ENCODE measurements at places on chromosomes 16 and 17.

GRCh38 chr17:30372755-30373154 is 6.0 kb upstream of the CPD start:
- no peak for DNase-seq

DNA sequence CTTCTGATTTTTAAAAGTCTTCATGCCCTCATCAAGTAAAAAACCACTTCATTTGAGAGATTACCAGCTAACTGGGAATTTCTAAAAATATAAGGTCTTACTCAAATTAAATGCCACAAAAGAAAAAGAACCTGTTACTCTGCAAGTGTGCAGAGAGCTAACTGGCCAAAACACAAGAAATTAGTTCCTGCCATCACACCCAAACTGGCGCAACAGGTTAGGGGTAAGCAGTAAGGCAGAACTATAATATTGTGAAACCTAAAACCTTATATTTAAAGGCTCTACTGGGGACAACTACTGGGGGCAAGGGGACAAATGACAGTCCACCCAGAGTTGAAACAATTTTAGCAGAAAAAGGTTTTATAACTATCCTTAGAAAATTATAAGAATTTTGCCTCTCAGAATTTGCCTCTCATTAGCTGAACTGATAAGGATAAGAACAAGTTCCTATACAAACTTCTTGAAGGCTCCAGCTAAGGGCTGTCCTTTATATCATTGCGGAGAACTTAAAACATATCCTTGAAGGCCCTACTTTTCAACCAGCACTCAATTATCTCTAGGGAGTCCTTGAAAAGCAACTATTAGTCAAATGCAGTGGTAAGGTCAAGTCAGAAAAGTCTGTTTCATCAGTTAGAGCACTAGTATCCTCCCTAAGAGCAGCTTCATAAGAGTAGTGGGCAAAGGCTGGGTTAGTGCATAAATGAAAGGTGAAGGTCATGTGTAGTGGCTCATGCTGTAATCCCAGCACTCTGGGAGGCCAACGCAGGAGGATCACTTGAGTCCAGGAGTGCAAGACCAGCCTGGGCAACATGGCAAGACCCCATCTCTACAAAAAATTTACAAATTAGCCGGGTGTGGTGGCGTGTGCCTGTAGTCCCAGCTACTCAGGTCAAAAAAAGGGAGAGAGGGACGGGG is 31.5 kb downstream of the SMURF2 start:
- DNase-seq = no peak

DNA sequence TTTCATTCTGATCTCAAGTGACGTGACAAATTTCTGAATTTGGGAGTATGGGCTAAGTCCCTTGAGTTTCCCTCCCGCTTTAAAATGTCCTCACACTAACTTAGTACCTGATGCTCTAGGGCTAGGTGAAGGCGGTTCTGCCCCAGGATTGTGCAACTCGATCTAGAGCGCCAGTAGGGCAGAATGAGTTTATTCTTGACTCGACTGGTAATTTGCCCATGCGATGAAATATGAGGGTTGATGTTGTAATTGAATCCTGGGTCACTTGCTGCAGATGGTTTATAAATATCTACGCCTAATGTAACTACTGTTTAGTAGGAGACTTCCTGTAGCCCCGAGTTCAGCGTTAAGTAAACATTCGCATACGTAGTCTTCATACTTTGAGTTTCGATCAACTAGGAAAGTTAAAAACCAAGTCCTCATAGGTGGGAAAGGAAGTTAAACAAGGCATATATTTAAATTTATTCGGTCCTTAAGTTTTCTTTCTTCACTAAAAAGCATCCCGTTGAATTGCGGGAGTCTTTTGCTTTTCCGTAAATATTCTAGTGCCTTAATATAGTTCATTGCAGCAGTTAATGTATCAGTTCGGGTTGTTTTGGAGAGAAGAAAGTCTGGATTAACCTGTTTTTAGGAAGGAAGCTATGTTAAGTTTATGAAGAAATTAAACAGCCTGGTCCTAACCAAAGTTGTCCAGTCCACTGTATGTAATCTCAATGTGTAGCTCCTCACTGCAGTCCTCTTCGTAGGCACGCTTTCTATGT is 1.6 kb downstream of the CTCF start:
- no peak for DNase-seq

- no peak for DNase-seq
Measured at GRCh38 chr16:81415751-81416150, 28.9 kb upstream of the CMIP start.

DNA sequence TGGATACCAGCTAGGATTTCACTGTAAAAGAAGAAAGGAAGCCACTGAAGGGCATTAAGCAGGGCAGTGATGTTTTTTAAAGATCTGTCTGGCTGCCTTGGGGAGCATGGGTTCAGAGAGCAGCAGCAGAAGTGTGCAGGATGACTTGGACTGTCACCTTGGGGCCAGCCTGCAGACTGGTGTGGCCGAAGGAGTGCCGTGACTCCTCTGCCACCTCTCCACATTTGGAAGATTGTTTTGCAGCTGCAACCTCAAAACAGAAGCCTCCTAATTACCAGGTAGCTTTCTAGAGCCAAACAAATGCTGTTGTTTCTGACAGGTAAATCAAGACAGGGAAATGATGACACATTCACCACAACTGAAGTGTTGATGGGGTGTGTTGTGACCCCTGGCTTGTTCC is 681.4 kb downstream of the WWOX start:
- no peak for DNase-seq

GRCh38 chr17:40329839-40330794 is 21.1 kb downstream of the RARA start:
- DNase-seq = no peak

DNA sequence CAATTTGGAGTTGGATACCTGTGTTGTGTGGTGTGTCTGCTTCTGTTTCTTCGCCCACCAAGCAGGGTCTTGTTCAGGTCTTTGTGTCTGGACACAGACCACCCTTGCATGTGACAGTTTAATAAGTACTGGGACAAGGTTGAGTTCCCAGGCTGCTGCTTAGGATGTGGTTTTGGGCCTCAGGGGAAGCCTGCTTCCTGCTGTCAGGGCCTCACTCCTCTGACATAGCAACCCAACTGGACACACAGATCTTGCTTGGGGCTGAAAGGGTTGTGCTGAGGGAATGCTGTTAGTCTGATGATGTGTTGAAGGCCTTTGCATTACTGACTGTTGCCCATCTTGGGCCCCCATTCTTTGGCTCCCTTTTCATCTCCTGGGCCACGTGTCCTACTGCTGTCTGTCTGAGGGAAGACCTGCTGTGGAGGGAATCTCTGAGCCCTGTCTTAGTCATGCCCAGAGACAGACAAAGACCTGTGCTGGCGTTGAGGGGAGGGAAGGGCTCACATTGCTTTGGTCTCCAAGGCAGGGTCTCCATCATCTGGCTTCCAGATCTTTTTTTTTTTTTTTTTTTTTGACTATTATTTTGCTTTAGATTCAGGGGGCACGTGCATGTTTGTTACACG is 4.7 kb upstream of the TGFB1I1 start:
- no peak for DNase-seq

Data from T follicular helper cell (primary cell).